ENCODE measurements at places on chromosomes 13 and 19.

DNA sequence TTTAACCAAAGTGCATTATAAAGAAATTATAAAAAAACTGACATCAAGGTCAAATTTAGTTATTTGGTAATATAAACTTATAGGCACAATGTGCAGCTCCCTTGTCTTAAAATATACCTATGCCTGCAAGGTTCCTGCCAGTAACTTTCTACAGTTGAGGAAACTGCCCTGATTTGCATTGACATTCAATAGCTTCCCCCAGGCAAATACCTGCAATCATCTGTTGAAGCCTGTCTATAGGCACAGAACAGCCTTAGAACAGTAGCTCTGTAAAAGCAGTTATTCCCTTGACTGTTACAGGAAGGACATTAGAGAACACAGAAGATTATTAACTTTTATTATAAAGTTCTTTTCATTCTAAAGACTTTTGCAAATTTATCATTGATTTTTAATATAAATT, 1239.5 kb downstream of the PCDH9 start:
- DNase-seq: no peak

DNA sequence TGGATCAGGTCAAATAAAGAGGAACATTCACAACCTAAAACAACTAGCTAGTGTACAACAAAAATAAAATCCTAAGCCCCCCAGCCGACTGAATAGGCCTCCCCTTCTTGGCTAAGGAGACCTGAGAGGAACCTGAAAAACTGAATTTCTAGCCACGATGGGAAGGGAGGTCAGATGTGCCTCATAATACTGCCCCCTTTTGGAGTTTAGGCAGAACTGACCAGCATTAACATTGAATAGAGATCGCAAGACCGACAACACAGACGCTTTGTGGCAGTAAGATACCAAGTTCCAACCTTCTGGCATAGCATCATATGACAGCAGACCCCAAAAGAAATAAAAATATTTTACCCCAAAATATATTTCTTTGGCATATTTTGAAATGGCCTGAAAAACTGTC, 15.9 kb downstream of the CBY2 start:
- DNase-seq: no peak

DNA sequence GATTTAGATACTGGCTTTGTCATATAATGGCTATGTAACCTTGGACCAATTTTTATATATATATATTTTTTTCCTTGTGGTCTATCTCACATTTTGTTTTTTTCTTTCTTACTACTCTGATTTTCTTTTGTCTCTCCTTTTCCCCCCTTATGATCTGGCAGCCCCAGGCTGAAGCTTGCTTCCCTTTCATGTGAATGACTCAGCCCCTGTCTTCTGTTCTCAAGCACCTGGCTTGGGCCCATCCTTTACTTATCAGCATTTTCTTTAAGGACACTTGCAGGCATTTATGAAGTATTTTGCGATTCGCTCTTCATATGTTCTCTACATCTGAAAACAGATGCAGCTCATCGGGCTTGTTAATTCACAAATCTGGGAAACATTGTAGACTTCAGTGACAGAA, 163.6 kb downstream of the SPRY2 start:
- DNase-seq: no peak

DNA sequence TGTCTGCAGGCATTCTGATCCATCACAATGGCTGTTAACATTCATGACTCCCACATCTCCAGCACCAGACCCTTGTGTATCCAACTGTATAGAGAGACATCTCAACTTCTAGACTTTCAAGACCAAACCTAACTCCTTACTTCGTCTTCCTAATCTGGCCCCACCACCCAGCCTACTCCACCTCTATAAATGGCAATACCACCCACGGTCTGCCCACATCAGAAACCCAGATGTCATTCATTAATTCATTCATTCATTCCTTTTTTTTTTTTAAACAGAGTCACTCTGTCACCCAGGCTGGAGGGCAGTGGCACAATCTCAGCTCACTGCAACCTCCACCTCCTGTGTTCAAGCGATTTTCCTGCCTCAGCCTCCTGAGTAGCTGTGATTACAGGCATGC, 10.4 kb downstream of the GPR42 start:
- DNase-seq: no peak

Data from T-helper 2 cell treated with Interferon-gamma antibody and Interleukin-4, amounts not matched to agents 5 μg/mL and 100 μg/mL, for 36 hours (primary cell).